ENCODE measurements at places on chromosomes 16 and 17.
A peak's percentile ranks its signal among the peaks of the same experiment; 100 is the strongest.

- no peak for DNase-seq
Measured at GRCh38 chr16:73057291-73058210, 9.6 kb upstream of the ZFHX3 start.

GRCh38 chr17:82893779-82894178, 54.0 kb upstream of the ZNF750 start:
- DNase-seq = no peak

DNA sequence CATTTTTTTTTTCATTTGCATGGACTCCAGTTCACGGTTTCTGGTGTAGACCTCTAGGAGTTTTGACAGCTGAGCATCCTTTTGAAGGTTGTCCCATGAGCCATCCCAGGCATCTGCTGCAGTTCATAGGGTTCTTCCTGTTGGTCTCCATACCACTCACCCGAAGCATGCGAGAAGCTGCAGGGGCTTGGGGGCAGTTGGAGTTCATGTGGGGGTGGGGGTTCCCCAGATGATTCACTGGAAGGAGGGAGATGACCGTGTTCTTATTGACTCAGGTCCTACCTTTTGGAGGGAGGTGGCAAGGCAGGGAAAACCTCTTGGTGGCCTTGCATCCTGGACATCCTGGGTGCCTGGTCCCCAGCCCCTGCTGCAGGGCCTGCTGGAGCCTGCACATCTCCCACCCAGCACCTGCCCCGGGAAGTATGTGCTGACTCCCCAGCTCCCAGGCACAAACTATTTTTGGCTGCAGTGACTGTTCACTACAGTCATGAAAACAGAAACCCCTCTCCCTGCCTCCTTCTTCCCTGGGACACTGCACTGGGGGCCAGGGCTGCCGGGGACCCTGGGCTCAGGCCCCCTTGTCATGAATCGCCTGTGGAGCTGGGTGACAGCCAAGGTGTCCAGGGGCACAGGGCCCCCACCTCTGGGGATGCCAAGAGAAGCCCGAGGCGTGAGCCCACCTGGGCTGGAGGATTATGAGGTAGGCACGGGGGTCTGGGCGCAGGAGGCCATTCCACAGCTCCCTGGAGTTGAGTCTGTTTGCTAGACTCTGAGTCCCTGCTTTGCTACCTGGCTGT, 64.9 kb upstream of the LGALS9 start:
- DNase-seq = peak; percentile 73

GRCh38 chr17:57276621-57277020, 20.3 kb downstream of the MSI2 start:
- no peak for DNase-seq

- DNase-seq = no peak
Measured at GRCh38 chr17:43755389-43755875, 3.2 kb downstream of the SOST start.

DNA sequence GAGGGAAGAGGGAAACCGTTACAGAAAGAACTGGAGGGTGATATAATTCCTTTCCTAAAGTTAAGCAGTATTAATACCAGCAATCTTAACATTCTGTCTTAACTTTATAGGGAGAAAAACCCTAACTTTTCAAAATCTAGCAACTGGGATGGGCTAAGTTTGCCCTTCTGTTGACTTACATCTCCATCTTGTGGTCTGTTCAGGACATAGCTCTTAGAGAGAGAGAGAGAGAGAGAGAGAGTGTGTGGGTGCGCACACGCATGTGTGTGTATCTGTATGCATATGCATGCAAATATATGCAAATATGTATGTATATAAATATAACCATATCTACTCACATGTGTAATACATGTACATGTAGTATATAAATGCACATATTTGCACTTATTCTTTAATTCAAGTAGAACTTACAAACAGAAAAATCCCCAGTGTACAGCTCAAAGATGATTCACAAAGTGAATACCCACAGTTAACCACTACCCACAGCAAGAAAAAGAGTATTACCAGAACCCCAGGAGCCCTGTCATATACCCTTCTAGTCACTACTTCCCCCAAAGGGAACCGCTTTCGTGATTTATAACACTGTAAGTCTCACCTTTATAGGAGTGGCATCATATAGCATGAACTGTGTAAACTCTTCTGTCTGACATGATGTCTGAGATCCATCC, 46.5 kb downstream of the STX8 start:
- no peak for DNase-seq

DNA sequence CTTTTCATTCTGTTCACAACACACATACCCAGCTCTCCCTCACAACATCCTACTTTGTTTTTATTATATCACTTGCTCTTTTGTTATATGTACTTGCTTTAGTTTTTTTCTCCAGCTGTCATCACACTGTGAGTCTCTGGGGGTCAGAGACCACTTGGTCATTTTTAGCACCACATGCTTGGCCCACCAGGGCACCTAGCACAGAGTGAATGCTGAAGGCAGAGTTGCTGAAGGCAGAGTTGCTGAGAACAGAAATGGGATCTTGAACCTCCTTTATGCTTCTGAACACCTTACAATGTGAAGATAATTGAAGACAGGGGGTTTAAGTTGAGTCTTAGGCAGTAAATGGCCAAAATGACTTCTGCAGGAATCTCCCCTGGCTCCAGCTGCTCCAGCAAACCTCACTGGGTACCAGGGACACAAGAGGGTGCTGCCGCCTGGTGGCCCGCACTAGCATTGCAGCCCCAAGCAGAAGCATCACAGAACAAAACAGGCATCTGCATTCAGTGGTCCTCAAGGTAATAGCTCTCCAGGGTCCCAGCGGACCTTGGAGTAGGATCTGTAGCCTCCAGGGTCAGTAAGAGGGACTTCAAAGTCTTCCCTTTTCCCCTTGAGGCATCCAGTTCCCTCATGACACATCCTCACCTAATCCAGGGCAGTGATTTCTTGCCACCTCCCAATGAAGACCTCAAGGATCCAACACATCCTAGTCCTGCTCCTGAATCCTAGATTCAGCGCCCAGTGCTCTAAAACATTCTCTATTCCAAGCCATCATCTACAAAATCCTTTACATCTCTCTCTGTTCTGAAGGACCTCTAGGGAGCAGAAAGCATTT, 1972.6 kb downstream of the TP53TG3F start:
- no peak for DNase-seq

DNA sequence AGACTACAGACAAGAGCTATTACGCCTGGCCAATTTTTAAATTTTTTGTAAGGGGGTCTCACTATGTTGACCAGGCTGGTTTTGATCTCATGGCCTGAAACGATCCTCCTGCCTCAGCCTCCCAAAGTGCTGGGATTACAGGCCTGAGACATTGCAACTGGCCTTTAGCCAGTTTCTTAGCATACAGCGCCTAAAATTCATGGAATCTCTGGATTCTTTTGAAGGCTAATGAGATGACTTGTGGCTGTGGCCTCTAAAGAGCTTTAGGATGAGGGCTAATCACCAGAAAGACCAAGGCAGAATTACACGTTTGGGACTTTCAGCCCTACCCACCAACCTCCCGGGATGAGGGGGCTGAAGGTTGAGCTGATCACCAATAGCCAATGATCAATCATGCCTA, 34.6 kb downstream of the AKAP10 start:
- DNase-seq = no peak

DNA sequence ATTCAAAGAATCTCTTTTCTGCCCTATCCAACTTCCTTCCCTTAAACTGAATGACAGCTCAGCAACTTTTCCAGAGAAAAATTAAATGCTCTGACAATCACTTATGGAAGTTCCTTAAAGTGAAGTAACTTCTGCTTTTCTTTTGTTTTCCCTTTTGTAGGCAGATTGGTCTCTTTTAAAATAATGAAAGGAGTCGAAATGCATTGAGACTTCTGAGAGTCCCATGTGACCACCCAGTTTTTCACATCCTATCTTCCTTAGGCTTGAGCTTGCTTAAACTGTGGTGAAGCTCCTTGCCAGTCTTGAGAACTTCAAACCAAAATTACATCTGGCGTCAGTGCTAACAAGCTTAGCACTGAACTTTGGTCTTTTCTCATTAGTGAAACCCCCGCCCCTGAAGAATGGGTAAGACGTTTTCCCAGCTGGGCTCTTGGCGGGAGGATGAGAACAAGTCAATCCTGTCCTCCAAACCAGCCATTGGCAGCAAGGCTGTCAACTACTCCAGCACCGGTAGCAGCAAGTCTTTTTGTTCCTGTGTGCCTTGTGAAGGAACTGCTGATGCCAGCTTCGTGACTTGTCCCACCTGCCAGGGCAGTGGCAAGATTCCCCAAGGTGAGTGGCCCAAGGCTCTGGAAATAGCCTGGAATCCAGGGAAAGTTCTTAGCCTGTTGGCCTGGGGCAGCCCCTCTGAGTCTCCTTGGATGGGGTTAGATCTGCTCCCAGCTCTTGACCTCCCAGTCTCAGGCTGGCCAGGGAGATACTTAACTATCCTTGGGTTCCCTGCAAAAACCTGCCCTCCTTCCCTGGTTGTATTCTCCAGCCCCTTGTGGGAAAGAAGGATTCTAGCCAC, 1.2 kb downstream of the TMEM106A start:
- DNase-seq = no peak

GRCh38 chr17:10603931-10604330, 53.2 kb downstream of the MYH3 start:
- DNase-seq = no peak

GRCh38 chr16:56426585-56426984, 1.2 kb upstream of the AMFR start:
- no peak for DNase-seq

- no peak for DNase-seq
Measured at GRCh38 chr16:50373780-50374179, 5.0 kb upstream of the BRD7 start.

All from activated effector memory CD4-positive, alpha-beta T cell treated with anti-CD3 and anti-CD28 coated beads, Interleukin-2, amount 50 U/mL, for 16 hours (primary cell).